CD4-positive, alpha-beta T cell treated with Interleukin-15 for 4 hours (primary cell): ENCODE measurements at places on chromosomes 3 and 15.

DNA sequence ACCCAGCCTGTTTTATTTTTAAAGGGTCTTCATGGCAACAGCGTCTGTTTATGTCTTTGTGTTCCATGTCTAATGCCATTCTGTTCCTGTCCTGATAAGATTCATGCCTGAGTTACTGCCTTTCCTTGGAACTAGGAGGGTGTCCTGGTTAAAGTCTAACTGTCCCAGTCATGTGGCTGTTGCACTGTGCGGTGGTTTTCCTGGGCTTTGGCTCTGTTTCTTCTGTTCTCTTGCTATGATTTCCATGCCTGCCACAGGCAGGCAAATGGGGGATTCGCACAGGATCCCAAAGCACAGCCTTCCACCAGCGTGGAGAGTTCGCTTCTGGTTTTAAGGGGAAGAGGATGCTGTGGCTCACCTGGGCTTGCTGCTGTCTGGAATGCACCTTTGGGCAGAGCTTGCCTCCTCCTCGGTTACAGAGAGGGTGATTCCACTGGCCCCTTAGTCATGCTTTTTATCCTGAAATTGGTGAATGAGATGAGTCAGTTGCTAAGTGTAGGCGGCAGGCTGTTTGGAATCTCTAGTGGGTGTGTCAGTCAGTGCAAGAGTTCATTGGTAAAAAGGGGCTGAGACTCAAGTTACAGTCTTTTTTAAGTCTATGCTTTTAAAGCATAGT, 86.8 kb downstream of the CCK start:
- no peak for DNase-seq

- DNase-seq, result no peak
Measured at GRCh38 chr3:160126761-160127160, 98.5 kb upstream of the C3orf80 start.

GRCh38 chr3:45957586-45957985, 14.3 kb downstream of the CXCR6 start:
- DNase-seq, result no peak

DNA sequence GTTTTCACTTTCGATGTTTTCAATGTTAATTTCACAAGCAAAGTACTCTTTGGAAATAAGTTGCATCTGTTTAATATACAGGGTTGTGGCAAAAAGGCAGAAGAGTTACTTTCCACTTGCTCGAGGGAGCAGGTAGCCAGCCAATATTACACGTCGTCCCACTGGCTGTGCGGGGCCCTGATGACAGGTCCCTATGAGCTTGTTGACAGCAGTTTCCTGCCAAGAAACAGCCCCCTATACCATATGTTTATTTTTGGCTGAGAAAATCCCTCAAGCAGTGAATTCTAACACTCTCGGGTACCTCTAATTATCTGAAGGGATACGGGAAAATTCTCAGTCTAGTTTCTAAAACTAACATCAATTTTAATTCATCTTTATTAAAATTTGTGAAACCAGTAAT, 116.8 kb upstream of the SGO1 start:
- DNase-seq, result no peak

DNA sequence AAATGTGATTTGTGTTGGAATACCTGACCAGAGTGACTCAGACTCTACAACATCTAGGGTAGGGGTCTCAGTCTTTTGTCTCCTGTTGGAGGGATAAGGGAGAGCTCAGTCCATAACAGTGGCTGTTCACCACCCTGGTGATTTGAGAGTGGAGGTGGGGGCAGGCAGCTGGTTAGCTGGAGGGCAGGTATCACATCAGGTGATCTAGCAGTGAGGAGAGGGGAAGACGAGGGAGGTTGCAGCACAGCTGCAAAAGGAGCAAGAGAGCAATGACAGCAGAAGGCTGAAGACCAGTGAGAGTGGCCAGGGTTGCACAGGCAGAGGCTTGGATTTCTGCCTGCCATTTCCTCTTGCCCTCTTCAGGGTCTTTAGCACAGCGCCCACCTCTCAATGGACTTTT, 38.4 kb downstream of the PLCL2 start:
- no peak for DNase-seq

GRCh38 chr15:77702211-77702957, 69.7 kb upstream of the LINGO1 start:
- no peak for DNase-seq

DNA sequence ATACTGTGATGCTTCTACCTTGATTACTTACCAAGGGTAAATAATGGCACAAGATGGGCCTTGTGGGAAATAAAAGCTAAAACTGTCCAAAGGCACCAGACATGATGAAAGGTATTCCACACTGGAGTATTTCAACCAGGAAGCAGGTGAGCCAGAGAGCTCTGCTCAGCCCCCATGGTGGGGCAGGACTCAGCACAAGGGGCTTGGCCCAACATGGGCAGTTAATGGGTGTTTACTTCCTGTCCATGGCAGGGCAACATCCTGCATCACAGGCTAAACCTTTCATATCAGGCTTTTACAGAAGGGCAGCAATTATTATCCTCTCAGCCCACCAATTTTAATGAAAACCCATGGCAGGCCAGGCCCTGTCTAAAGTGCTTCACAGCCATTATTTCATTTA, 38.2 kb downstream of the MAGI1 start:
- DNase-seq, result no peak

DNA sequence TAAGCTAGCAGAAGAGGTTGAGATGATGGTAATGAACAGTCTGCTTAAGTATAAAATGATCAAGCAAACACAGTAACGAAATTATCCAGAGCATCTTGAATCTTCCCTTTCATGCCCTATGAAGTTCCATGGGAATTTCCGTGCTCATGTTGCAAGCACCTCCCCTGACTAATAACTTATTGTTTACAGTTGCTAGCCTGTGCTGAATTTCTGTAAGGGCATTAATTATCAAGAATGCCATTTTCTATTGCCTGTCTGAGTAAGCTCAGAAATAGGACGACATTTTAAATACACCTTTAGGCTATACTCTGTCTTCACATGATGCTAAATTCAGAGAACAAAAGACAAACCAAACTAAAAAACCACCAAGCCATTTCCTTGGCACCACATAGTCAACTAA, 257.5 kb upstream of the LRTM1 start:
- no peak for DNase-seq

- no peak for DNase-seq
Measured at GRCh38 chr3:24110051-24110450, 165.0 kb downstream of the NR1D2 start.

DNA sequence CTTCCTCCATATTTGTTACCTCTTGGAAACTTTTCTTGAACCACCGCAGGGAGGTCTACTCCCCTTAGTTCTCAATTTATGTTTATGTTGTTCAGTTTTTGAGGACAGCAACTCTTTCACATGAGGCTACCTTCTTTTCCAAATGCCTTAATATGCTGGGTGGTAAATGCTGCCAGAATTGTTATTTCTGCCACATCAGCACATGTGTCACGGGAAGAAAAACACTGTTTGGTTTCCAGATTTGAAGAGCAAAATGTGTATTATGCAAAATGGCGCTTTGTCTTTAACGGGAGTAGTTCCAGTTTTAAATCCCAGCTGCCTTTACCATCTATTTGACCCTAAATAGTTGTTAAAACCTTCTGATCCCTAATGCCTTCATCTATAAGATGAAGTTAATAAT, 606.2 kb upstream of the TBL1XR1 start:
- DNase-seq, result no peak

DNA sequence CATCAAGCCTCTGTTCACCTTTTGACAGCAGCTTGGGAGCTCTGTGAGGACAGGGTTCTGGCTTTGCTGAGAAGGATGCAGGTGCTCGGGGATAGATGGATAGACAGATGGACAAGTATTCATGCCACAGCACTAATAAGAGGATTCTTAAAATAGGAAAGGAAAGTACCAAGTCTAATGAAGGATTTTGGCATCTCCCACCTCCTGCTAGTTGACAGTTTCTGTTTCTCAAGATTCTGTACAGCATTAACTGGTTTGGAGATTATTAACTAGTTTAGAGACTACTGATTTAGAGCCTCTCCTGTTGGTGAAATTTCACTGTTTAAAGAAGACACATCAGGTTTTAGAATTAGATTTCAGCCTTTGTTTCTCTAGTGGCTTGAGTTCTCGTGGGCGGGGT, 152.3 kb downstream of the CACNA1D start:
- DNase-seq, result no peak

DNA sequence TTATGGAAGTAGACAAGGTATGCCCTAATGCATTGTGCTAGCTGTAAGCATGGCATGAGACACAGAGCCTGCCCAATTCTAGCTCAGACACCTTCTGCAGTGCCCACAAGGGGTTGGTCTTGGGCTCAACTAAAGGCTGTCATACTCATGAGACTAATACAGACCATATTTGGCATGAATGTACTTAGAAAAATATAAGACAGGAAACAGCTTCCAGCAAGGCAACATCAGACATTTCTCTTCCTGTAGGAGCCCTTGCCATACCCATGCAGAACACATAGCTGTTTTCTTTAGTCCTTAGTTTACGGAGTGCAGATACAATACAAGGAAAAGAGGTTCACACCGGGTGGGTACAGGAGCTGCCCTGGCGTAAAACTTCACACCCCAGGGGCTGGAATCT, 30.5 kb upstream of the NR1I2 start:
- DNase-seq, result no peak

DNA sequence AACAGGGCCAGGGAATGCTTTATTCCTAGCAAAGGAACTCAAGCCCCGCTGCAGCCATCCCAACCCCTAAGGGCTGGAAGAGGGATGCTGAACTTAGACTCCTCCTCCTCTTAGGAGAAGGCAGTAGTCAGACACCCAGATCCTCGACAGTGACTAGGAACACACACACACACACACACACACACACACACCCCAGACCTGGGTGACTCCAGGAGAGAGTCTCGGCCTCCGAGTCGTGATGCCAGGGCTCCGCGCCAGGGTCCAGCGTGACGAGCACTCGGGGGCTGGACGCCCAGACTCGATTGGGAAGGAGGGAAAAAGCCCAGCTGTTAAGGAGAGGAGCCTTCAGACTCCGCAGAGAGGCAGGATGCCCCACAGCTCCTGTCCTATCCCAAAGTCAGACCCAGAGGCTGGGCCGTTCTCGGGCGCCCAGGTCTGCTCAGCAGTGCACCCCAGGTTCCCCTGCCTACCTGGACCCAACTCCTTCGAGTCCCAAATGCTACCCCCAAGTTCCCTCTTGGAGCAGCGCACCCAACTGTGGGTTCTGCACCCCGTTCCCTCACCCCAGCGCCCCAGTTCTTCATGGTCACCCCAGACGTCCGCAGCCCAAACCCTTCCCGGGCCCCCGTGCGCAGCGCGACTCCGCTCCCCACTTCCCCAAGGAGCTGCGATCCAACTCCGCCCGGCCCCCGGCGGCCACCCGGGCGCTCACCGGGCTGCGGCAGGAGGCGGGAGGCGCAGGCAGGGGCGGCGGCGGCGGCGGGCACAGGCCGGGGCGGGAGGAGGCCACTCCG, 421 bp downstream of the BMF start:
- DNase-seq, result no peak

DNA sequence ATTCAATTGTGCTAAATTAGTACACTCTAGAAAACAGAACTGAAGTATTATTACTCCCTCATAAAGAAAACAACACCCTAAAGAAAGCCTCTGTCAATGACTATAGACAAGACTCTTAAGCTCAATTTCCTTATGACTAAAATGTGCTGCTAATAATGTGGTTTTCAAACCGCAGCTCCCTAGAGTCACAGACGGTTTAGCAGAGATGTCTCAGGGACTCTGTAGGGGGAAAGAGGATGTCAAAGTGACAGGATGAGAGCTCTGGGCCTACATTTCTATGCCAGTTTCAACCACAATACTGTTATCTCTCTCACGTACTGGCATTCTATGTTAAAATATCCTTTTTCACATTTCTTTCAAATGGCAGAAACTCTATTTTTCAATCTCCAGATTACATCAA, 37.6 kb upstream of the WDR49 start:
- peak; percentile 57 for DNase-seq

GRCh38 chr3:178525251-178525650, 11.0 kb upstream of the KCNMB2 start:
- no peak for DNase-seq

DNA sequence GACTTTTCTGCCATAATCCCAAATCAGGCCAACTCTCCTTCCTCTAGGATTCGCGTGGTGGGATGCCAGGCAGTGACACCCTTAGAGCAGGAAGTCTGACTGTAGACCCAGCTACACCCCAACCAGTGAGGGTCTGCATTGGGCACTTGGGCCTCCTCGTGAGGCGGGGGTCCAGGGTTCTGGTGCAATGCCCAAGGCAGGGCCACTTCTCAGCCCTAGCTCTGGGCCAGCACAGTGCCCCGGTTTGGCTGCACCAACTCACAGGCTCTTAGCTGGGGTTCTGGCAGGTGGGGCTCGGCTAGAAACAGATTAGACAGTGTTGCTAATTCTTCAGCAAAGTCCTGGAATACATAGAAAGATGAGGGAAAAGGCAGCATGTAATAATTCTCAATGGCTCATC, 12.7 kb downstream of the CDAN1 start:
- DNase-seq, result no peak

DNA sequence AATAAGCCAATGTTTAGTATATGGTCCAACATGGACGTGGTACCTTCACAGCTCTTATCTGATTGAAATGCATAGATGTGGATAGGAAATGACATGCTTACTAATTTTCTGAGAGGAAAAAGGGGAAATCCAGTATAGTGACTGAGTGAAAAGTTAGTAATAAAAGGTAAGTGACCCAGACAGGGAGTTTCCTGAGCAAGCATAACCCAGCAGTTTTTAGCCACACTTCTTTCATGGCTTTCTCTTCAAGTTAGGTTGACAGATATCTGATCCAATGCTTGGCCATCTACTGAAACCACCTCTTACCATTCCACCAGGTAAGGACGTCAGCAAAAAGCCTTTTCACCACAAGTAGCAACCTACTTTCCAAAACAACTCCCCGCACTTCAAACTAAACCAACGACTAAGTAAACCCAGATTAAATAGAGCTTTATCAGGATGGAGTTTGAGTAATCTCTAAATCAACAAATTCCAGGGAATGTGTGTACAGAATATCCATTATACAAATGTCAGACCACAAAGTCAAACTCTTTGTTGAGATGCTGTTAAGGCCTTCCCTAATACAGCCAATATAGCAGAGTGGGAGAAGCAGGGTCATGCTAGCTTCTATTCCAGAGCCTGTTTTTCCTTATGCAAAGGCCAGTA, 329.7 kb downstream of the RORA start:
- DNase-seq, result peak; percentile 50

DNA sequence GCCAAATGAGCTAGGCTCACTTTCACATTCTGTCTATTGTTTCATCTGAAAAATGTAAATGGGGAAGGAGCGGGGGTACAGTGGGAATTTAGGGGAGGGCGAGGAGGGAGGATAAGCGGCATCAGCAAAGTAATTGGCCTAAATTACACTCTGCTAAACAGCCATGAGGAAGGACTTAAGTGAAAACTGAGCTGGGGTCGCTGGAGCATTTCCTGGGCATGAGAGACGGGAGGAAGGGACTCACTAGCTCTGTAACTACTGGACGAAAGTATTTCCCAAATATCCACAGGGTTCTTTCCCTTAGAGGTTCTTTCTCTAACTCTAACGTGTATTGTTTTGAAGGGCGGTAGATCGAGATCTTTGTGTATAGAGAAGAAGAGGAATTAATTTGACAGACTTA, 418.0 kb downstream of the SOX2 start:
- no peak for DNase-seq
